ENCODE measurements at places on chromosomes 6 and 20. TPM values are rescaled to one million over a fixed set of nuclear protein-coding genes. Genes with fewer than 3 reads are reported as not detected.

GRCh38 chr6:118562959-118563358, 14.9 kb downstream of the PLN start:
- no peak for DNase-seq
- H3K27me3 ChIP-seq: no peaks in the 10 kb centered on the region
- H3K4me3 ChIP-seq: no peak overlapping the region
- no peaks in the 10 kb centered on the region for H3K4me1 ChIP-seq

DNA sequence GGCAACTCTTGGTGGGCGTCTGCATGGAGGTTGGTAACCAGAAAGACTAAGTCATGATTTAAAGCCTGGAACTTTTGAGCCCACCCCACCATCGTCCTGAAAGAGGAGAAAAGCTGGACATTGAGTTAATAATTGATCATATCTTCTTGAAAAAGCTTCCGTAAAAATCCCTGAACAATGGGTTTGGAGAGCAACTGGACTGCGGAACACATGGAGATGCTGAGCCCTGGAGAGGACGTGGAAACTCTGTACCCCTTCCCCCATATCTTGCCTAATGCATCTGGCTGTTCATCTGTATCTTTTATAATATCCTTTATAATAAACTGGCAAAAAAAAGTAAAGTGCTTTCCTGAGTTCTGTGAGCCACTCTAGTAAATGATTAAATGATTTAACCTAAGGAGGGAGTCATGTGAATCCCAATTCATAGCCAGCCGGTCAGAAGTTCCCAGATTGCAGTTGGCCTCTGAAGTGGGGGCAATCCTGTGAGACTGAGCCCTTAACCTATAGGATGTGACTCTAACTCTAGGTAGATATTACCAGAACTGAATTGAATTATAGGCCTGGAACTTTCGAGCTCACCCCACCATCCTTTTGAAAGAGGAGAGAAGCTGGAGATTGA, 26.5 kb upstream of the LGSN start:
- no peaks in the 10 kb centered on the region for H3K36me3 ChIP-seq
- no peak for DNase-seq
- no peak overlapping the region for H3K4me3 ChIP-seq
- H3K4me1 ChIP-seq: no peaks in the 10 kb centered on the region

GRCh38 chr6:127053032-127053874, 65.2 kb upstream of the RSPO3 start:
- no peaks in the 10 kb centered on the region for H3K36me3 ChIP-seq
- H3K27me3 ChIP-seq: no peaks in the 10 kb centered on the region
- no peak for DNase-seq
- H3K4me3 ChIP-seq: no peak overlapping the region
- no peak overlapping the region for H3K27ac ChIP-seq

DNA sequence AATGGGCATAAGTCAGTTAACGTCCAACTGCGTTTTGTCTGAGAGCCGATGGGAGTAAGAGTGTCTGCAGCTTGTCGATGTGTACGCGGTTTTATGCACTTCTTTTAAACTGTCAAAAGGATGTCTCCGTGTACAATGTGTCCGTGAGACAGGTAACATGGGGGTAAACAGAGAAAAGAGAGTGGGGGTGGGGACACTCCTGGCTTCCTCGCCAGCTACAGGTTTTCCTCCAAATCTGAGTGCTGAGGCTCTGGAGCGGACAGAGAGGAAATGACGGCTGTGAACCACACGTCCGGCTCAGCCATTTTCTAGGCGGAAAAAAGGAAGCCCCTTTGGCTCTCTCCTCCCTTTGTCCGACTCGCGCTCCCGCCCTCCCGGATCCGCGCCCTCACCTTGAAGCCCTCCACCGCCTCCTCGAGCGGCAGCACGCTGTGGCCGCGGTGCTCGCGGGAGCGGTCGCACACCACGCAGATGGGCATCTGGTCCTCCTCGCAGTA, 916 bp downstream of the TRIM27 start:
- peak; percentile 59 for DNase-seq
- peaks cover 45% of the 10 kb centered on the region for H3K36me3 ChIP-seq
- H3K27ac ChIP-seq: peak overlapping the region; percentile 98
- peaks cover 17% of the 10 kb centered on the region for H3K4me1 ChIP-seq
- H3K4me3 ChIP-seq: peak overlapping the region; percentile 97

DNA sequence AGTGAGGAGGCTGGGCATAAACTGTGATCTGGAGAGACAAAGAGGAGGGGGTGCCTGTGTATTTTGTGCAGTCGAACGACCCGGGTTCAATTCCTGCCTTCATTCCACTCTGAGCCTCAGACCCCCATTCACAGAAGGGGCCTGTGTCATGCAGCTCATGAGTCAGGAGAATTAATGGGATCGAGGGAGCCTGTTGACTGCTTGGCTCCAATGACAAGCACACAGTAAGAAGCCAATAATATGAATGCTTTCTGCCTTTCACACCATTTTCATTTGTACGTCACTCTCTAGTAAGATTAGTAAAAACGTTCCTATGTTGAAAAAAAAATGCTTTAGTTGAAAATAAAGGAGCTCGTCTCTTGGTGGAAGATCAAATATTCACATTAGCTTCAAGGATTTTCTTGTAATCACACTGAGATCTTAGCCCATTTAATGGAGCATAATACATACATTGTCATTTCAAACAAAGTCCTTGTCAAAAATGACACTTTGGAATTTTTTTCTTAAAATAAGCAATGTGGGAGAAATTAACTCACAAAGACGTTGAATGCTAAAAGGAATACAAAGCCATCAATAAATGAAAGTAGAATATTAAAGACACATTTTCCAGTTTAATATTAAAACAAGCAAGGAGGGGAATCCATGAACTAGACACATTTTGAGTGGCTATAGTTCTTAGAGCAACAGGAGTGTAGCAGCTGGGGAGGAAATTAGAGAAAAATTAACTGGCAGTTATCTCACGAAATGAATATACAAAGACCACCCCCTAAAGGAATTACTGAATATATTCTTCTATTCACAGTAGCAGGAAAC, 246.7 kb upstream of the AFDN start:
- H3K27ac ChIP-seq: no peak overlapping the region
- no peaks in the 10 kb centered on the region for H3K27me3 ChIP-seq
- H3K4me3 ChIP-seq: no peak overlapping the region
- H3K36me3 ChIP-seq: no peaks in the 10 kb centered on the region
- no peaks in the 10 kb centered on the region for H3K4me1 ChIP-seq

DNA sequence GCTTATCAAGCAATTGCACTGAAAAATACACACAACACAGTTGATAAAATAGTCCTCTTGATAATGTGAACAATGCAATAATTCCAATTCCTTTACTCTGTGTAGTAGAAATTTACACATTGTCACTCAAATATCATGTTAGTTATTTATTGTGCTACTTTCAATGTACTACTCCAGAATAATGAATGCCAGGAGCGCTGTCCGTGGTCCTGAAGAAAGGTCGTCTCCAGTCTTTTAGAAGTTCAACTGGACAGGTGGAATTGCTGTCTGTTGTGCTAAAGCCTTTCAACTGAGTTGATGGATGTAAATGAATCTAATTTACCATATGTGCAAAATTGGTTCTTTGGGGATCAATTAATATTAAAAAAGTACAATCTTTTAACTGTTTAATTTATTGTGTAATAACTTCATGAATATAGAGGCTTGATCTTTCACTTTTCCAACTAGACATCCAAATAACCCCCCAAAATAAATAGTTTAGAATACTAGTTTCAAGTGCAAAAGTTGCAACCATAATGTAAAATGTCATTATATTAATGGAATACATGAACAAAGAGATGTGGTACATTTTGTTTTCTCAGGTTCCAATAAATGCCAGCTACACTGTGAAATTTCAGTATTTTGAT, 3.2 kb downstream of the GRIK2 start:
- peak; percentile 47 for DNase-seq
- no peaks in the 10 kb centered on the region for H3K36me3 ChIP-seq
- no peak overlapping the region for H3K4me3 ChIP-seq
- H3K27ac ChIP-seq: no peak overlapping the region
- no peaks in the 10 kb centered on the region for H3K4me1 ChIP-seq

DNA sequence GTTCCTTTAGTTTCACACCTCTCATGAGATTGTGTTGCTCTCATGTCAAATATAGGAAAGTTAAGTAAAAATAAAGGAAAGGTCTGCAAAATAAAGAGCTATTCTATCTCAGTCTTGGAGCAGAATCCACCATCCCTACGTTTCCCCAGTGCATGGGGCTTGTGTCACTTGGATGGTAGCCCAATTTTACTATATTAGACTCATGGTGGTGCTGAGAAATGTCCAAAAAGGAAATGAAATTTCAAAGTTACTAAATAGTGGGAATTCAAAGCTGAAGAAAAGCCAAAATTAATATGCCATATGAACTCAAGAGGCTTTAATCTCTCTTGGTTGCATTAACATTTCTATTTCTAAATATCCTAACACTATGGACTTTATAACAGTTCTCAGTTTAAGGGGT, 1283.3 kb upstream of the GJE1 start:
- H3K36me3 ChIP-seq: no peaks in the 10 kb centered on the region
- DNase-seq: no peak
- H3K27me3 ChIP-seq: no peaks in the 10 kb centered on the region

DNA sequence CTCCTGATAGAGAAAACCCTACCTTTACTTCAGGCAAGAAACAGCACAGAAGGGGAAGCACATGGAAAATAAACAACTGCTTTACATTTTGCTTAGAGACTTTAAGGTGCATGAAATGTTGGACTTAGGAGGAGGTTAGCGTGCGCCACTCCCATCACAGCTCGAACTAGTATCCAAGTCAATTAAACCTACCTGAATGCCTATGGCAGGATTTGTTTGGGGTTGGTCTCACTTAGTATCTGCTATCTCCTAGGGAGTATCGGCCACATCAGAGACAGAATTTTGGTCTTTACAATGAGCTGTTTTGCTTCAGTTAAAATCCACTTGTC, 12.0 kb downstream of the CYP24A1 start:
- no peak overlapping the region for H3K27ac ChIP-seq
- no peak overlapping the region for H3K4me3 ChIP-seq
- no peaks in the 10 kb centered on the region for H3K36me3 ChIP-seq

DNA sequence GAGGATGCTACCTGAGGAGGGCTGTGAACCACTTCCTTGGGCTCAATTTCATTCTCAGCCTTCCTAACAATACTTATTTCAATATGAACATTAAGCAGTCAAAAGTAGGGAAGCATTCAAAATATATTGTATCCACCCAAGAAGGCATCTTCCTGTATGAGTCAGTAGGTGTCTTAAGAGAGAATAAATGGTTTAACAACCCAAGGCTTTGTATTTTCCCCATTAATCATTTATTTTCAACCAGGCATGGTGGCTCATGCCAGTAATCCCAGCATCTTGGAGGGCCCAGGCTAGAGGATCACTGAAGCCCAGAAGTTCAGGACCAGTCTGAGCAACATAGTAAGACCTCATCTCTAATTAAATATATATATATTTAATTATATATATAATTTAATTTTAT, 74.5 kb upstream of the MARCKS start:
- H3K36me3 ChIP-seq: no peaks in the 10 kb centered on the region
- H3K27me3 ChIP-seq: no peaks in the 10 kb centered on the region
- no peak for DNase-seq

DNA sequence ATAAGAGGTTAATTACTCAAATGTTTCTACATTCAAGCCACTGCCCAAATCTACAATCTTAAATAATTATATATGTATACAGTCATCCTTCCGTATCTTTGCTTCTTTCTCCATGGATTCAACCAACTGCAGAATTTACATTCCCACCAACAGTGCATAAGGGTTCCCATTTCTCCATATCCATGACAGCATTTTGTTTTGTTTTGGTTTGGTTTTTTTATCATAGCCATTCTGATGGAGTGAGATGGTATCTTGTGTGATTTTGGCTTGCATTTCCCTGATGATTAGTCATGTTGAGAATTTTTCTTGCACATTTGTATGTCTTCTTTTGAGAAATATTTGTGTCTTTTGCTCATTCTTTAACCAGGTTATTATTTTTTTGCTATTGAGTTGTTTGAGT, 198.5 kb downstream of the C6orf118 start:
- H3K4me1 ChIP-seq: no peaks in the 10 kb centered on the region
- no peak overlapping the region for H3K27ac ChIP-seq
- no peak for DNase-seq
- no peaks in the 10 kb centered on the region for H3K27me3 ChIP-seq
- no peaks in the 10 kb centered on the region for H3K36me3 ChIP-seq
- no peak overlapping the region for H3K4me3 ChIP-seq

- H3K4me3 ChIP-seq: no peak overlapping the region
- peaks cover 38% of the 10 kb centered on the region for H3K4me1 ChIP-seq
- H3K36me3 ChIP-seq: no peaks in the 10 kb centered on the region
- DNase-seq: no peak
- H3K27me3 ChIP-seq: no peaks in the 10 kb centered on the region
Measured at GRCh38 chr20:53866794-53867740, 203.3 kb downstream of the BCAS1 start.

The RWDD2A gene
- total RNA-seq: 4.1 TPM

The CSNK2A1 gene
- total RNA-seq: 130 TPM

The HLA-DRB1 gene
- 80.0 TPM for total RNA-seq

The C20orf96 gene
- total RNA-seq: 4.6 TPM

The SGK2 gene
- 0.18 TPM for total RNA-seq

The ARMH2 gene
- not detected for total RNA-seq

The TSHZ2 gene
- 6.2 TPM for total RNA-seq

The CYP39A1 gene
- 4.1 TPM for total RNA-seq
